Thymus (tissue), 14 donors: ENCODE measurements at places on chromosomes 6 and 20. TPM values are rescaled to one million over a fixed set of nuclear protein-coding genes. Genes with fewer than 3 reads are reported as not detected.

DNA sequence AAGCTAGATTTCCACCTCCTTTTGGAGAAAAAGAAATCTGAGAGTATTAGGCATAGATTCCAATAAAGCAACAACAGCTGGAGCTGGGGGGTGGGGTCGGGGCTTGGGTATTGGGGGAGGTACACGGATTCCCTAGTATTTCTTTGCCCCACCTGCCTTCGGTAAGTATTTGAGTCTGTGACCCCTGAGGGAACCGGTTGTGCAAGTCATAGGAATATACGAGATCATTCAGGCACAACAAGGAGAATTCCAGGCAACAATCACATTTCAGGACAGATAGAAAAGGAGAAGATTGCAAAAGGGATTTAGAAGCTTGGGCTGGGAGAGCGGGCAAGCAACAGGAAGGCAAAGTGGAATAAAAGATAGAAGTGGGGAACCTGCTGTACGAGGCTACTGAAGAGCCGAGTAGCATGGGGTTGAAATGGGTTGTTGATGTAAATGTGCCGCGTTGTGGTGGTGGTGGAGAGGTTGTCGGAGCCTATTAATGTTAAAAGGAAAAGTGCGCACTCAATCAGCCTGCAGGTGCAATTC lies 148.9 kb downstream of the BCAS1 start:
- DNase-seq, result no peak
- no peaks in the 10 kb centered on the region for H3K36me3 ChIP-seq
- no peak overlapping the region for H3K4me3 ChIP-seq
- no peaks in the 10 kb centered on the region for H3K27me3 ChIP-seq

DNA sequence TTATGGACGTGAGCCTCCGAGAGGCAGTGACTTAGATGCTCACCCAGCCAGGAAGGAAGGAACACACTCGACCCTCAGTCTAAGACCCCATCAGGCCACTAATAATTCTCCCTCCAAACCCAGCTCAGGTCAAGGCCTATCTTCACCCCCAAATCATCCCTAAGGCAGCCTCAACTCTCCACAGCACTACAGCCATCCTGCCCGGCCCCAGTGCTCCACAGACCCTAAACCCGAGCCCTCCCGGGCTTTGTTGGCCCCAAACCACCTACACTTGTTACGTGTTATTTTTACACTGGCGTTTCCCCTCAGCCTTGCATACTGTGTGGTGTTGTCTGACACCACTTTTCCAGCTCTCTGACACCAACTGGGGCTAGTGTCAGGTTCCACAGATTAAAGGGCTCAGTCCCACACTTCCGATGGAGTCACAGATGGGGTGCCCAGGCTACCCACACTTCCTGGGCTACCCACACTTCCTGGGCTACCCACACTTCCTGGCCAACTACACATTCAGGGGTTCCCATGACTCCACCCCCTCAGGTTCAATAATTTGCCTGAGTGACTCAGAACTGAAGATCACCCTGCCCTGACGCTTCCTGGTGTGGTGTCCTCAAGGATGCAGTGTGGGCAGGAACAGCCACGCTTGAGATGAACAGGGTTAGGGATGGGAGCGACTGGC lies 25.3 kb downstream of the RBCK1 start:
- H3K4me1 ChIP-seq, result peaks cover 12% of the 10 kb centered on the region
- no peak overlapping the region for H3K27ac ChIP-seq

- H3K4me3 ChIP-seq, result no peak overlapping the region
- H3K36me3 ChIP-seq, result no peaks in the 10 kb centered on the region
- H3K4me1 ChIP-seq, result no peaks in the 10 kb centered on the region
- H3K27me3 ChIP-seq, result no peaks in the 10 kb centered on the region
- DNase-seq, result no peak
Measured at GRCh38 chr6:10793695-10794094, 44.6 kb downstream of the MAK start.

GRCh38 chr6:109237077-109237985 lies 142.0 kb downstream of the CEP57L1 start:
- peaks cover 3% of the 10 kb centered on the region for H3K4me1 ChIP-seq
- no peak overlapping the region for H3K4me3 ChIP-seq
- no peaks in the 10 kb centered on the region for H3K36me3 ChIP-seq
- no peak for DNase-seq
- H3K27ac ChIP-seq, result peak overlapping the region; percentile 69

DNA sequence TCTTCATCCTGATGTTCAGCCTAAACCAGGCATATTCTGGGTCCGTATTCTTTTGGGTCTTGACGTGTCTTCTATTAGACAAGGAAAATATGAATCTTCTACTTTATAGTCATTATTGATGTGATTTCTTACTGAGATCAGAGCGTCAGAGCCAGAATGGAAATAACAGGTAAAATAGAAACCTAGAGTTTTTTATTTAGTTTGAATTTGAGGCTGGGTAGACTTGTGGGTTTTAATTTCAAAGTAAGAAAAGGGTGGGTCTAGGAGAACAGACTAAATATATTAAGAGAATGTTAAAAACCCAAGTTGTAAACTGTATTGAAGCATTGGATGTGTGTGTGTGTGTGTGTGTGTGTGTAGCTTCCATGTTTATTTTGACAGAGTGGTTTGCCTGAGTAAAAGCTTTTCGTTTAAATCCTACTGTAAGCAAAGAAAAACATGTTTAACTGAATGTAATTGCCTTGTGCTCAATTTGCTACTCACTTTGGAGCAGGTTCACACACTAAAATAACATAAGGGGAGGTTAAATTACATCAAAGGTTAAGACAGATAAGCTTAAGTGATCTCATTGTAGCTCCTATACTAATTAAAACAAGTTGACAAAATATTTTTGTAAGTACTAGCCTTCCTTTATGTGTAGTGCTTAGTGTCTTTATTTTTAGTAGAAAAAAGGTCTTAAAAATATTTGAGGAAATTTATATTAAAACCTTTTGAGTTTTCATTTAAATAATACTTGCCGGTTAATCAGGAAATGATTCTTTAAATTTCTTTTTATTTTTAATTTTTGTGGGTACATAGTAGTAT lies 17.4 kb downstream of the HECA start:
- peaks cover 35% of the 10 kb centered on the region for H3K4me1 ChIP-seq
- no peaks in the 10 kb centered on the region for H3K27me3 ChIP-seq
- no peak overlapping the region for H3K27ac ChIP-seq
- no peak for DNase-seq
- no peak overlapping the region for H3K4me3 ChIP-seq

DNA sequence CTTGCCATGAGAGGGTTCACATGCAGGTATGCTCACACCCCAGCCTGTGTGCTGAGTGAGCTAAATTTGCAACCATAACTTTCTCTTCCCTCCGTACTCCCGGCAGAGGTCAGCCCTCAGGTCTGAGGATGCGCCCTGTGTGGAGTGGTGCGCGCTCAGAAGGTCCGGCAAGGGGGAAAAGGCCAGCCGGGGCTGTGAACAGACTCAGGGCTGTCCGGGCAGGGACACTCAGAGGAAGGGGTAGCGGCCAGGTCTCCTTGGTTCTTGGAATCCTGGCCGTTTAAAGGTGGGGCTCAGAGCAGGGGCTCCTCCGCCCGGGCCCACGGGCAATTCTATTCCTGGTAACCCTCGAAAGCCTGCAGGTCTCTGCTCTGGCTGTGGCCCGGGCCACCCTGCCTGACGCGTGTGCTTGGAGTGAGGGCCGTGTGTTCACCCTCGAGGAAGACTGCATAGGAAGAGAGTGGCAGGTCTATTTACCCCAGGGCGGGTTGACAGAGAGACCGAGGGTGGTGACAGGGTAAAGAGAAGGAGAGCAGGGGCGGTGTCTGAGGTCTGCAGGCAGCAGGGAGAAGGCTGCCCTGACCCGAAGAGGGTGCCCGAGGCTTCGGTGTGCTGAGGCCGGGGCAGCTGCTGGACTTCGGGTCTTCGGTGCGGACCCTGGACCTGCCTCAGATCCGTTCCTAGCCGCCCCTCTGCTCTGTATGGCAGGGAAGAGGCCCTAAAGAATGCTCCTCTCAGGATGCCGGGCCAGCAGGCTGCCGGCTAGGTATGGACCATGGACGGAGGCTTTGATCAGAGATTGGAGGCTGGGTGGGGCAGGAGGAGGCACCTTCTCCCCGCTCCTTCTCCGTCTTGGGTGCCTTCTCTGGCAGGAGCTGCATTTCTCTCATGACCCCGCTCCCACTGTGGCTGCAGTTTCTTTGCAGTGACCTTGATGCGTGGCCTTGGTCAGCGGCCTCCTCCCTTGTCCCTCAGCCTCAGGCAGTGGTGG lies 131.1 kb upstream of the ARMC2 start:
- H3K4me1 ChIP-seq, result peaks cover 3% of the 10 kb centered on the region
- no peak overlapping the region for H3K4me3 ChIP-seq
- no peak overlapping the region for H3K27ac ChIP-seq
- no peaks in the 10 kb centered on the region for H3K27me3 ChIP-seq

GRCh38 chr20:24465730-24466129 lies 3.7 kb upstream of the SYNDIG1 start:
- peaks cover 58% of the 10 kb centered on the region for H3K27me3 ChIP-seq
- H3K4me3 ChIP-seq, result no peak overlapping the region
- peaks cover 25% of the 10 kb centered on the region for H3K4me1 ChIP-seq
- no peak overlapping the region for H3K27ac ChIP-seq
- DNase-seq, result no peak

DNA sequence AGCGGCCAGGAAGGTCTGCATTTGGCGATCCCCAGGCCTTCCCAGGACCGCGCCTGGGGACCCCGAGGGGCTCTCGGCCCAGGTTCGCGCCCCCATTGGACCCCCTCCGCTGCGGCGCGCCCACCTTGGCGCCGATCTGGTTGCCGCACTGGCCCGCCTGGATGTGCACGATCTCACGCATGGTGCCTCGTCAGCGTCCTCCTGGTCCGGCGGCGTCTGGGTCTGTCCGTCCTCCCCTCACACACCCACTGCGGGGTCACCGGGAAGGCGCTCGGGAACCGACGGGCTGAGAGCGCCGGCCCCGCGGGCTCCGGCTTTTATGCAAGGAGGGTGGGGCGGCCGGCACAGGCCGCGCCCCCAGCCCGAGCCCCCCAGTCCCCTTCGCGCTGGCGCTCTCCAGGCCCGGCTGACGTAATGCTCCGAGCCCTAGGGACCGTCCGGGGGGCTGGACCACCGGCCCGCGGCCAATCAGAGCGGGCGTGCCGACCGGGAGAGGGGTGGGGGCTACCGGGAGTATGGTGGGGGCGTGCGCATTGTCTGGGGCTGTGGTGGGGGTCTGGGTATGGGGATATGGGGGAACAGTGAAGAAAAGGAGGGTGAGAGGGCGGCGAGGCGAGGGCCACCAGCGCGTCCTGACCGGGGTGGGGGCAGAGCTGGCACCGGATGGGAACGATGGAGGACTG lies at the start of gene TUBB2B:
TUBB2B (minus strand) TSS at position 291 of the 683 bp plus-strand sequence; CDS start at position 181, 110 bp downstream.
- H3K4me1 ChIP-seq, result peaks cover 45% of the 10 kb centered on the region
- peaks cover 87% of the 10 kb centered on the region for H3K27me3 ChIP-seq
- H3K4me3 ChIP-seq, result peak within 1 kb of the TSS; percentile 33
- no peaks in the 10 kb centered on the region for H3K36me3 ChIP-seq
- no peak within 1 kb of the TSS for H3K27ac ChIP-seq

GRCh38 chr6:150686566-150686965 lies 86.9 kb downstream of the PLEKHG1 start:
- DNase-seq, result no peak
- no peak overlapping the region for H3K4me3 ChIP-seq
- peaks cover 24% of the 10 kb centered on the region for H3K36me3 ChIP-seq
- H3K27ac ChIP-seq, result peak overlapping the region; percentile 7

GRCh38 chr20:8394308-8394945 lies 262.4 kb downstream of the PLCB1 start:
- H3K36me3 ChIP-seq, result no peaks in the 10 kb centered on the region
- DNase-seq, result no peak
- no peak overlapping the region for H3K4me3 ChIP-seq
- no peaks in the 10 kb centered on the region for H3K27me3 ChIP-seq
- H3K27ac ChIP-seq, result no peak overlapping the region

- H3K36me3 ChIP-seq, result no peaks in the 10 kb centered on the region
- no peaks in the 10 kb centered on the region for H3K27me3 ChIP-seq
- H3K4me1 ChIP-seq, result no peaks in the 10 kb centered on the region
- H3K4me3 ChIP-seq, result no peak overlapping the region
Measured at GRCh38 chr20:64233725-64234124, 21.8 kb upstream of the PCMTD2 start.

DNA sequence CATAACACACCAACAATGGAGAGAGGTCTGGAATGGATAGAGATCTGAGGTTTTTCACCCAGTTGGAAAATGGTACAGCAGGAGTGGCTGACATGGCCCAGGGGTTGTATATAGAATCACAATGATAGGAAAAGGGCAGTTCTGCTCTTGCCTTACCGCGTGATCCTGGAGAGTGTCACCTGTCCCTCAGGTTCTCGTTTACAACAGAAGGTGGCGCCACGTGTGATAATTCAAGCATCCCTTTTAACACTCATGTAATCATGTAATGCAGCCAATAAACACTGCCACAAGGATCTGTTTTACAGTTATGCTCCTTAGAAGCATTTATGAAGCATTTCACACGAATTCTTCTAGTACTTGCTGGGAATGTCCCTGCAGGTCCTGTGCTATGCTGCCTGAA lies 12.9 kb upstream of the WFDC2 start:
- DNase-seq, result no peak
- H3K27me3 ChIP-seq, result peaks cover 2% of the 10 kb centered on the region
- no peaks in the 10 kb centered on the region for H3K36me3 ChIP-seq
- no peaks in the 10 kb centered on the region for H3K4me1 ChIP-seq

GRCh38 chr6:146770965-146771735 lies 172.4 kb downstream of the ADGB start:
- H3K4me3 ChIP-seq, result peak overlapping the region; percentile 40
- peak overlapping the region; percentile 91 for H3K27ac ChIP-seq
- no peaks in the 10 kb centered on the region for H3K36me3 ChIP-seq
- peak; percentile 75 for DNase-seq
- peaks cover 11% of the 10 kb centered on the region for H3K4me1 ChIP-seq
- H3K27me3 ChIP-seq, result no peaks in the 10 kb centered on the region

Gene HACE1
- polyA plus RNA-seq, result 17.3 TPM

Gene MEP1A
- polyA plus RNA-seq, result 0.71 TPM

Gene TFAP2A
- polyA plus RNA-seq, result 2.9 TPM

Gene C6orf163
- polyA plus RNA-seq, result 1.5 TPM

Gene RSPH4A
- polyA plus RNA-seq, result 0.89 TPM

Gene MAFB
- 26.1 TPM for polyA plus RNA-seq

Gene GSTA3
- polyA plus RNA-seq, result not detected
